DMS 273 treated with DMSO at 0.1 percent for 48 hours (cell line): ENCODE measurements at places on chromosomes 3 and 15.

- DNase-seq, result no peak
Measured at GRCh38 chr15:22811640-22812039, 25.2 kb downstream of the NIPA1 start.

DNA sequence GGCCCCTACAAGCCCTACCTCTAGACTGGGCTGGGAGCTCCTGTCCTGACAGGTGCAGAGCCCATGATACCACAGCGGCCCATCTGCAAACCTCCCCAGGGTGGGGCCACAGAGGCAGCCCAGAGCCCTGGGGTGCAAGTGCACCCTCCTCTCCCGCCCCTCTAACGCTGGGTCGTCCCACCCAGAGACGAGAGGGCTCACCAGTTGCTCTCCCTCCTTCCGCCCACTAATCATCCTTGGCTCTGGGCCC, 742 bp downstream of the TNK2 start:
- no peak for DNase-seq

DNA sequence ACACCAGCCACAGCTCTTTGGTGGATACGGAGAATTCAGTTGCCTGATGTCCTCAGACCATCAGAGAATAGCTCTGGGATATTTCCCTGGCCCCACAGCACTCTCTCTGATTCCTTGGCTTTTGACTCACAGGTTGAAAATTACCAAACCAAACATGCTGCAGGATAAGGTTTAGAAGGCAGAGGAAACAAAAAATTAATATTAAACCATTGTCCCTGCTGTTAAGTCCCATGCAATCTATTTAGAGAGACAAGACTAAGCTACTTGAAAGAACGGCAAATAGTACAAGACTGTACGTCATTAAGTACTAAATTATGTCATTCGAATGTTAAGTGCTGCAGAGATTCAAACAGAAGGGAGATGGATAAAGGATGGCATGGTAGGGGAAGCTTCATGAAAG, 501.4 kb downstream of the MECOM start:
- DNase-seq, result no peak

GRCh38 chr3:150996731-150997130, 24.2 kb upstream of the CLRN1 start:
- DNase-seq, result no peak

DNA sequence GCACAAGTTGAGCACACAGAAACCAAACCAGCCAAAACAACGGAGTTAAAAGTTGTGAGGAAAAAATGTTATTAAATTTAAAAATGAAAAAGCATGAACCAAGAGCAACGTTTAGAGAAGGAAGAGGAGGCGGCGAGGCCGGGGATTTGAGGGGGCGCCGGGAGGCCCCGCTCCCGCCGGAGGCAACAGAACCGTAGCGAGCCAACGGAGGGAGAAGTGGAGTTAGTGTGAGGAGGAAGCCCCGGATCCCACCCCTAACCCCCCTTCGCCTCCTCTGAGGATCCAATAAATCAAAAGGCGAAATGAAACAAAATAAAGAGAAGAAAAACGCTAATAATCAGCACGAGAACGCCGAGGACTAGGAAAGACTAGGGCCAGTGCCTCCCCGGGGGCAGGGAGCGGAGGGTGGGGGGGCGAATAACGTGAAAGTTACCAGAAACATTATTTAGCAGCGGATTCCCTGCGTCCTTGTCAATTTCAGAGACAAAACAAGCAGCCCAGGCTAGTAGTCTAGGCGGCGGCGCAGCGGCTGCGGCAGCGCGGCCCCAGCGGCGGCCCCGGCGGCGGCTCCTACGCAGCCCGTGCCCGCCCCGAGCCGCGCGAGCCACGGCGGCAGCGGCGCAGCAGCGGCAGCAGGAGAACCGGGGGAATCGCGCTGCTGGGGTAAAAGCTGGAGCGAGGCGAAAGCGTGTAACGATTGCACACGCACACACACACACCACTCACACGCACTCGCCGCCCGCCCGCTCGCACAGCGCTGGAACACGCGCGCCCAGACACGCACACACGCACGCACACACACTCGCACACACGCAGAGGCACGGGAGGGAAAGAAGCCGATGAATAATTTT, 1.7 kb downstream of the MEIS2 start:
- DNase-seq, result no peak
